A549 (cell line): ENCODE measurements at places on chromosomes 13 and 19. TPM values are rescaled to one million over a fixed set of nuclear protein-coding genes. Genes with fewer than 3 reads are reported as not detected.

DNA sequence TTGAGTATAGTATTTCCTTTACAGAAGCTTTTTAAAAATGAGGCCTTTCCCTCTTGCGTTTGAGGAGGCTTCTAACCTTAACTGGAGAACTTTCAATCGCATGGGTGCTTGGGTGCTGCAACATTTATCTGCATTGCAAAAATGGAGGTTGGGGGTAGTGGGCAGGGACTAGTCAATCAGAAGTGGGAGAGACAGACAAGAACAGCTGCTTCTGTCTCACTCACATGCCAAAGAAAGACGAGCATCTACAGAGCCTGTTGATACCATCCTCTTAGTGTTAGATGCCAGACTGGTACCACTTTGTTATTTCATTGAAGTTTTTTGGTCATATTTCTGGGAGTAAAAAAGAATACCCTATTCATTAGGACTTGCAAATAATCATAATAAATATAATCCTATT, 1292.2 kb downstream of the UQCRFS1 start:
- DNase-seq = no peak

DNA sequence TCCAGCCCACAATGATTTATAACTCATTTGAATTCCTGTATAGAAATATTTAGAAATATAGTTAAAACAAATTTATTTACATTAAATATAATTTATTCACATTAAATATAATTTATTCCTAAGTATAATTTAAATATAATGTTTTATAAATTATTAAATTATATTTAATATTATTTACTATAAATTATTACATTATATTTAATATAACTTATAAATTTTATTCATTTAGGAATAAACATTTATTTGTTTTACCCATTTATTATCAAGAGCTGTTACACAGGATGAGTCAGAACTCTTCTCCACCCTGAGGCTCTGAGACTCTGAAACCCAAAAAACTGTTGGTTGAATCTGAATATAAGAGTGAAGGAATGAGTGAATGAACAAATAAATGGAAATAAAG, 170.9 kb upstream of the OBI1 start:
- no peak for DNase-seq

DNA sequence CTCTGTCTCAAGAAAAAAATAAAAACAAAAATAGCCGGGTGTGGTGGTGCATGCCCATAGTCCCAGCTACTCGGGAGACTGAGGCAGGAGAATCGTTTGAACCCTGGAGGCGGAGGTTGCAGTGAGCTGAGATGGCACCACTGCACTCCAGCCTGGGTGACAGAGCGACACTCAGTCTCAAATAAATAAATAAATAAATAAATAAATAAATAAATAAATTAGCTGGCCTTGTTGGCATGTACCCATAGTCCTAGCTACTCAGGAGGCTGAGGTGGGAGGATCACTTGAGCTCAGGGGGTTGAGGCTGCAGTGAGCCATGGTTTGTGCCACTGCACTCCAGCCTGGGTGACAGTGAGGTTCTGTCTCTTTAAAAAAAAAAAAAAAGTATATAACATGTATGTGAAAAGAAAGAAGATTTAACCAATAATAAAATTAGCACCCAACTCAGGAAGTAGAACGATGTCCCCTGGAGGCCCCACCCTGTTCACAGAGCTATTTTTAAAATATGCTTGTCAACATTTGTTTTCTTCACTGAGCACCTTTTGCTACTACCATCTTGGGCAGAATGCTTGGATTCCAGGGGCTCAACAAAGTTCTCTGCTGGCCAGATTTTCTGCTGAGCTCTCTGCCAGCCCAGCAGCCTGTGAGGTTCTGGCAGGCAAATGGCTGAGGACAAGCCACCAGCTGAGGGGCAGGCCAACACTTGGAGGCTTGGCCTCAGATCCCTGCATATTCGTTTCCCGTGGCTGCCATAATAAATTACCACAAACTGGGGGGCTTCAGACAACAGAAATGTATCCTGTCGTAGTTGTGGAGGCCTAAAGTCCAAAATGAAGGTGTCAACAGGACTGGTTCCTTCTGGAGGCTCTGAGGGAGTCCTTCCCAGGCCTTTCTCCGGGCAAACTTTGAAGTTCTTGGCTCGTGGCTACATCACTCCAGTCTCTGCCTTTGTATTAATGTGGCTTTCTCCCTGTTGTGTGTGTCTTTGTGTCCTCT, 5.2 kb downstream of the SLC25A42 start:
- no peak for DNase-seq

GRCh38 chr13:81304121-81304659, 963.3 kb upstream of the SPRY2 start:
- no peak for DNase-seq

The ATXN8OS gene
- not detected in 3 replicates for polyA plus RNA-seq

The NCAN gene
- 0.01 to 0.03 TPM in 2 of 3 replicates, not detected in the other for polyA plus RNA-seq

The CEACAM1 gene
- polyA plus RNA-seq = 0.43 to 0.88 TPM (median 0.52 TPM) in 3 replicates

The PRMT1 gene
- 488 to 516 TPM (median 500 TPM) in 3 replicates for polyA plus RNA-seq

The KLC3 gene
- 0.49 to 0.55 TPM (median 0.52 TPM) in 3 replicates for polyA plus RNA-seq

The PLPP2 gene
- 89.6 to 100 TPM (median 90.9 TPM) in 3 replicates for polyA plus RNA-seq
